T-cell (primary cell): ENCODE measurements at places on chromosomes 12 and 14.

GRCh38 chr14:39310051-39310450 is 76.3 kb downstream of the MIA2 start:
- no peaks in the 10 kb centered on the region for H3K4me1 ChIP-seq
- no peaks in the 10 kb centered on the region for H3K36me3 ChIP-seq
- no peak overlapping the region for H3K27ac ChIP-seq

- no peak overlapping the region for H3K27ac ChIP-seq
- H3K4me1 ChIP-seq, result no peaks in the 10 kb centered on the region
- DNase-seq, result no peak
- no peak overlapping the region for H3K4me3 ChIP-seq
- H3K36me3 ChIP-seq, result no peaks in the 10 kb centered on the region
- H3K27me3 ChIP-seq, result no peaks in the 10 kb centered on the region
Observed at GRCh38 chr12:51192284-51192671, 19.3 kb upstream of the TFCP2 start.

DNA sequence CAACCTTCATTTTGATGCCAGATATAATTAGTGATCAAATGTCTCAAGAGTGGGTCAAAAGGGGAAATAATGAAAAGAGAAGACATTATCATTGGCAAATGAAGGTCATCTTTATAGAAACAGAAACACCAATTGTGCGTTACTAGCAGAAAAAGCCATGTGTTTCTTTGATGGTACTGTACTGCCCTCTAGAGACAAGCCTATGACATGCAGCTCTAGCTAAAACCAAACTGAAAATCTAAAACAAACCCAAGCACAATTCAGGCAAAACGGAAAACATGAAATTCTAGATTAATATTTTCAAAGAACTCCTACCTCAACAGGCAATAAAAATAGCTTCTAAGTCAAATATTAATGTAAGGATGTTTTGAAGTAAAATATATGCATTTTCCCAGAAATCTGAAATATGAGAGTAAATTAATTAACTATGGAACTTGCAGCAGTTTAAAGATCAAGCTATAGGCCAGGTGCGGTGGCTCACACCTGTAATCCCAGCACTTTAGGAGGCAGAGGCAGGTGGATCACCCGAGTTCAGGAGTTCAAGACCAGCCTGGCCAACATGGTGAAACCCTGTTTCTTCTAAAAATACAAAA is 115.4 kb downstream of the KLHL28 start:
- no peak overlapping the region for H3K27ac ChIP-seq
- DNase-seq, result no peak
- H3K4me1 ChIP-seq, result no peaks in the 10 kb centered on the region
- no peaks in the 10 kb centered on the region for H3K27me3 ChIP-seq
- no peaks in the 10 kb centered on the region for H3K36me3 ChIP-seq
- H3K4me3 ChIP-seq, result no peak overlapping the region

- no peak overlapping the region for H3K4me3 ChIP-seq
- peaks cover 3% of the 10 kb centered on the region for H3K4me1 ChIP-seq
- no peaks in the 10 kb centered on the region for H3K27me3 ChIP-seq
- no peaks in the 10 kb centered on the region for H3K36me3 ChIP-seq
Observed at GRCh38 chr14:68718023-68718990, 74.6 kb downstream of the ZFP36L1 start.

- no peaks in the 10 kb centered on the region for H3K27me3 ChIP-seq
- H3K4me1 ChIP-seq, result no peaks in the 10 kb centered on the region
- H3K4me3 ChIP-seq, result no peak overlapping the region
- no peak overlapping the region for H3K27ac ChIP-seq
- DNase-seq, result no peak
- H3K36me3 ChIP-seq, result no peaks in the 10 kb centered on the region
Observed at GRCh38 chr14:32090686-32091085, 13.6 kb downstream of the ARHGAP5 start.

DNA sequence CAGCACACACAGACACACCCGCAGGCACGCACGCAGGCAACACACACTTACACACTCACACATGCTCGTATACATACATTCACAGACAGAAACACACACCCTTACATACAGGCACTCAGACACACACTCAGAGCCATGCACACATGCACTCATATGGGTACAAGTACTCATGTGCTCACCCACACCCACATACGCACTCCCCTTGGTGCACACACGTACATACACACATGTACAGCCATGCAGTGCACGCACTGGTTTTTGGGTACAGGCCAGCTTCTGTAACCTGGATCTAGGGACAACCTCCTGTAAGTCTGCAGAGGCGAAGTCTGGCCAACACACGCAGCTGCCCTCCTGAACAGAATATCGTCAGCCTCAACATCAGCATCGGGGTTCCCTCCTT is 221.3 kb upstream of the RTL1 start:
- H3K4me1 ChIP-seq, result no peaks in the 10 kb centered on the region
- DNase-seq, result no peak
- no peak overlapping the region for H3K27ac ChIP-seq
- no peaks in the 10 kb centered on the region for H3K27me3 ChIP-seq
- H3K36me3 ChIP-seq, result no peaks in the 10 kb centered on the region
- no peak overlapping the region for H3K4me3 ChIP-seq

DNA sequence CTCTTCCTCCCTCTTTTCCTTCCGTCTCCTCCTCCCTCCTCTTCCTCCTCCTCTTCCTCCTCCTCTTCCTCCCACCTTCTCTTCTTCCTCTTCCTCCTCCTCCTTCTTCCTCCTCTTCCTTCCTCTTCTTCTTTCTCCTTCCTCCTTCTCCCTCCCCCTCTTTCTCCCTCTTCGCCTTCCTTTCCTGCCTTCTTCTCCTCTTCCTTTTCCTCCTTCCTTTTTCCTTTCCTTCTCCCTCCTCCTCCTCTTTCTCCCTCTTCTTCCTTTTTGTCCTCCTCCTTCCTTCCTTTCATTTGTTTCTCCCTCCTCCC is 36.0 kb downstream of the MEG3 start:
- H3K36me3 ChIP-seq, result no peaks in the 10 kb centered on the region
- DNase-seq, result no peak
- H3K4me1 ChIP-seq, result no peaks in the 10 kb centered on the region
- no peak overlapping the region for H3K27ac ChIP-seq

DNA sequence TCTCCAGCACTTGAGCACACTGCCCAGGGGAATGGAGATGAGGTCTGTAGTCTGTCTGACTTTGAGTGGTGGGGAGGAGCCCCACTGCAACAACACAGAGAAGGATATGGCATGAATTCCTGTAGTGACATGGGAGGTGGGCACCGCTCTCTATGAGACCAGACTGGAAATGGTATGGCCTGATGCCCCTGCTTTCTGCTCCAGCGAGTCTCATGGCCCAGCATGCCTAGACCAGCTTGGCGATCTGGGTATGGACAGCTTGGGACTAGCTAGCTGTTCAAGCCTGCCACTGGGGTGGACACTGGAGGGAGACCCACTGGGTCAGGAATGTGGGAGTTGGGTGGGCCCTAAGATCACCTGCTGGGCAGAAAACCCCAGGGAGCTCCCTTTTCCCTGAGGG is 477.8 kb upstream of the SEL1L start:
- no peaks in the 10 kb centered on the region for H3K36me3 ChIP-seq
- no peak overlapping the region for H3K27ac ChIP-seq
- no peaks in the 10 kb centered on the region for H3K4me1 ChIP-seq
- DNase-seq, result no peak
- no peak overlapping the region for H3K4me3 ChIP-seq
- peaks cover 10% of the 10 kb centered on the region for H3K27me3 ChIP-seq

DNA sequence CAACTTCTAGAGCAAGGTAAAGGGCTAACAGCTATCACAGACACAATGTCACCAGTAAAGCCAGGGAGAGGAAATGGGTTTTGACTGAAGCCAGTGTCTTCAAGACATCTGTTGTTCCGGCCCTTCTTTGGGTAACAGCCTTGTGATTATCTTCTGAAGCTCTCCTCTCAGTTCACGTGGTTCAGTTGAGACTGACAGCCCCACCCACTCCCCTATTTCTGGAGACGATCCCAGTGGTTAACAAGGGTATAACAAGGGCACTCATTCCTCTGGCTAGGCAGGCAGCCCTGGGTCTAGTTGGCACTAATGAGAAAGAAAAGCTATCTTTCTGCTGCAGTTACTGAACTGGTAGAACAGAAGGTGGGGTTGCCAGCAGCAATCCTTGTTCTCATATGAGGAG is 6.9 kb downstream of the GNPTAB start:
- H3K4me3 ChIP-seq, result no peak overlapping the region
- no peaks in the 10 kb centered on the region for H3K27me3 ChIP-seq

GRCh38 chr14:101225157-101226152 is 321.9 kb upstream of the RTL1 start:
- no peaks in the 10 kb centered on the region for H3K36me3 ChIP-seq
- no peak for DNase-seq
- H3K27me3 ChIP-seq, result peaks cover 38% of the 10 kb centered on the region

DNA sequence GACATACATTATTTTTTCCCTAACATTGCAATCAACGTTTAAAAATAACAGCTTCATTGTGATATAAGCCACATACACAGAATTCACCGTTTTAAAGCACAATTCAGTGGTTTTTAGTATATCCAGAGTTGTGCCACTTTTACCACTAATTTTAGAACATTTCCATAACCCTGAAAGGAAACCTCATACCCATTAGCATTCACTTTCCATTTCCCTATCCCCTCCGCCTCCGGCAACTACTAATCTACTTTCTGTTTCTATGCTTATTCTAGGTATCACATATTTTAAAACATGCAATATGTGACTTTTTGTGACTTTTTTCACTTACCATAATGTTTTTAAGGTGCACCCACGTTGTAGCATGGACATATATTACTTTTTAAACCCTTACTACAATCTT is 55.6 kb upstream of the ISM2 start:
- no peaks in the 10 kb centered on the region for H3K27me3 ChIP-seq
- H3K4me3 ChIP-seq, result no peak overlapping the region
- no peak for DNase-seq
- peaks cover 50% of the 10 kb centered on the region for H3K36me3 ChIP-seq

DNA sequence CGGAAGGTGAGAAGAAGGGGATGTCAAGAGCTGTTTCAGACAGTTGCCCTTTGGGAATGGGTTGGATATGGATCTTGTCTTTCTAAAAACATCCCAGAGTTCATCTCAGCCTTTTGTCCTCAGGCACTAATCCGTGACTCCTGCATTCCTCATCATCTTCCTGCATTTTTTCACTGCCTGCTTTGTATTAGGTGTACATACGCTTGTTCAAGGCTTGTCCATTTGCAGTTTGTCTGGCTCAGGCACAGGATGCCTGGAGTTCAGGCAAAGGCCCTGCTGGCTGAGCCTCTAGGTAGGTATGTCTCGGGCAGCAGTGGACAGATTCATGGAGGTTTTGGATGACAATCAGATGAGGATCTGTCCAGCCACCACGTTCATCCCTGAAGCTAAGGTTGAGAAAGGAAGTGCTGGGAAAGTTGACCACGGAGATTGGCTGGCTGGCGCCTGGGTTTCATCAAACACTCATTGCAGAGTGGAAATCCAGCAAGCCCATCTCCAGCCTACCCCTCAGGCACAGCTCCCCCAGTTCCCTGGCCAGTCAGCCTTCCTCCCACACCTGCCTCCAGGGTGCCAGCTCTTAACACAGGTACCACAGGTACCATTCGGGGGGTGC is 12.4 kb upstream of the TMEM106C start:
- H3K4me3 ChIP-seq, result no peak overlapping the region
- H3K27ac ChIP-seq, result no peak overlapping the region
- DNase-seq, result no peak
- no peaks in the 10 kb centered on the region for H3K27me3 ChIP-seq

- H3K27me3 ChIP-seq, result no peaks in the 10 kb centered on the region
- DNase-seq, result no peak
- no peaks in the 10 kb centered on the region for H3K36me3 ChIP-seq
Observed at GRCh38 chr12:71536279-71536938, 96.8 kb downstream of the LGR5 start.

DNA sequence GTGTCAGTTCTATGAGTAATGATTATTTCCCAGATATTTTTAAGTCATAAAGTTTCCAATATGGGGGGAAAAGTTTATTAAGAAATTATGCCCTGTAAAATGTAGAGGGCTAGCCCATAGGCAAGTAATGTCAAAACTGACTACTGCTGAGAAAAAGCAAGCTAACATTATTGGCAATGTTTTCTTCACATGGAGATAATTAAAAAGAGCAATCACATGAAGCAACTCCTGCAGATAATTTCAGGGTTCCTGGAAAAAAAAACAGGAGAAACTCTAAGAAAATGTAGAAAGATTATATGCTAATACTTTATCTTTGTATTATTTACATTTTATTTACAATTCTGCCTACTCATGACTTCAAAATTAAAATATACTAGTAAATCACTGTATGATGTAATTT is 39.8 kb downstream of the PPP1R12A start:
- H3K27ac ChIP-seq, result no peak overlapping the region
- peaks cover 13% of the 10 kb centered on the region for H3K4me1 ChIP-seq
- H3K27me3 ChIP-seq, result no peaks in the 10 kb centered on the region
- DNase-seq, result no peak
- H3K4me3 ChIP-seq, result no peak overlapping the region

GRCh38 chr14:22896356-22896755 is 13.3 kb downstream of the REM2 start:
- H3K36me3 ChIP-seq, result peaks cover 11% of the 10 kb centered on the region
- H3K27me3 ChIP-seq, result no peaks in the 10 kb centered on the region
- DNase-seq, result no peak
- H3K4me3 ChIP-seq, result no peak overlapping the region
- H3K27ac ChIP-seq, result no peak overlapping the region

DNA sequence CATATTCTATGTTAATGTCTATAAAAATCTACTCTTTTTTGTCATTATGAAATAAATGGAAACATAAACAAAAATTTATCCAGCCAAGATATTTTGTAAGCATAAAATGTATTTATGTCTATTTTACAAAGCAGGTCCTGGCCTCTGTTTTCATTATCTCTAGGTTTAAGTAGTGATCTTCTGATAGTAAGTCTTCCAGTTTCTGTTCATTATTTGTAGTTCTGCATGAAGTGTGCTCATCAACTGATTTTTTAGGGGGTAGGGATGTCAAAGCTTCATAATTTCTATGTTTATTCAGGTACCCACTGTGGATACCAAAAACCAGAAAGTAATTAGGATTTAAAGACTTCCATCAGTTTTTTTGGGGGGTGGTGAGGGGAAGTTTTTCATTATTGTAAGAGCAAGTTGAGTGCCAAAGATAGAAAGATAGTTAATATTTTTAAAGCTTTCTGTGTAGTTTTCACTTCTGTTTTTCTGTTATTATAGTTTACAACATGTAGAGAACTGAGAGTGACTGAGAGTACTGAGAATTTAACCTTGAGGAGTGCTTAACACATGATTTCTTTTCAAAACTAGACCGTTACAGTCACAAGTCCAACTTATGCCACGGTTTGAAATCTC is 30.6 kb upstream of the LMO3 start:
- no peaks in the 10 kb centered on the region for H3K4me1 ChIP-seq
- H3K27me3 ChIP-seq, result no peaks in the 10 kb centered on the region
- H3K4me3 ChIP-seq, result no peak overlapping the region
- no peak for DNase-seq
- H3K36me3 ChIP-seq, result no peaks in the 10 kb centered on the region
- H3K27ac ChIP-seq, result no peak overlapping the region
